Mucosa of descending colon (tissue), 3 donors: ENCODE measurements at places on chromosomes 2 and 18. TPM values are rescaled to one million over a fixed set of nuclear protein-coding genes. Genes with fewer than 3 reads are reported as not detected.

GRCh38 chr2:33377048-33377447 is 99.4 kb upstream of the RASGRP3 start:
- DNase-seq = no peak

- no peak for DNase-seq
These were observed 91.3 kb upstream of the SEC11C start for GRCh38 chr18:59048378-59048777.

GRCh38 chr18:62070302-62070701 is 116.6 kb downstream of the PIGN start:
- no peak for DNase-seq

The TEKT4 gene
- total RNA-seq = not detected

The METTL8 gene
- 15.9 TPM for total RNA-seq

- no peak for DNase-seq
These were observed 1.2 kb downstream of the SMYD5 start for GRCh38 chr2:73215254-73215653.

The DLX2 gene
- total RNA-seq = 0.35 TPM
